ENCODE measurements at places on chromosomes 3 and 15.

GRCh38 chr15:81358248-81358647 lies 15.8 kb downstream of the TMC3 start:
- no peak for DNase-seq

- no peak for DNase-seq
Observed at GRCh38 chr3:82824491-82824890, 1063.0 kb upstream of the GBE1 start.

- no peak for DNase-seq
Observed at GRCh38 chr15:68054628-68055223, 611 bp downstream of the PIAS1 start.

GRCh38 chr15:36707884-36708435 lies 128.5 kb downstream of the CDIN1 start:
- no peak for DNase-seq

GRCh38 chr15:62067448-62068044 lies 769 bp downstream of the C2CD4A start:
- DNase-seq = no peak

- DNase-seq = no peak
Observed at GRCh38 chr3:159378396-159379194, 576.7 kb downstream of the MFSD1 start.

DNA sequence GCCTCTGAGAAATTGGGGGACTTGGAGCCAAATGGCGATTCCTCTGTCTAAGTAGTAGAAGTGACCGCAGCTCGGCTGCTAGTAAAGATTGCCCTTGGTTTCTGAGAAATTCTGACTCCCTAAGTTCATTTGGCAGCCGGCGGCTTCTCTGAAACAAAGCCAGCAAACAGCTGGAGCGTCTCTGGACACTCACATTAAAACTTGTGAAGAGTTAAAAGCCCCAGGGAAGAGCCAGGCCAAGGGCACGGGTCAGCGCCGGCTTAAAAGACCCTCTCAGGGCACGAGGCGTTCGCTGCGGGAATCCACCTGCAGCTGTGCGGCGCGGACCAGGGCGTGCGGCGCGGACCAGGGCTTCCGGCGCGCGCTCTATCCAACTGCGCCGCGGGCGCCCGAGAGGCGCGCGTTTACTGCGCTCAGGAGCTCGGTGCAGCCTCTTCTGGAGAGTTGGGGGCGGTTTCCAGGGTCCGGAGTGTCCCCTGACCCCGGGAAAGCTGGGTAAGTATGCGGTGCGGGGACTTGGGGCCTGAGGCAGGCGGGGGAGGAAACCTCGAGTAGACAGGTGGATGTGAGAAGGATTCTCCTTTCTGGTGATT lies at the start of gene COL6A5:
Gene COL6A5 (plus strand): TSS at position 186 of the 593 bp plus-strand sequence. CDS start 27,967 bp downstream, outside the sequence.
- DNase-seq = peak; percentile 28

- DNase-seq = peak; percentile 94
Observed at GRCh38 chr15:93102211-93102610, 13.2 kb upstream of the RGMA start.

DNA sequence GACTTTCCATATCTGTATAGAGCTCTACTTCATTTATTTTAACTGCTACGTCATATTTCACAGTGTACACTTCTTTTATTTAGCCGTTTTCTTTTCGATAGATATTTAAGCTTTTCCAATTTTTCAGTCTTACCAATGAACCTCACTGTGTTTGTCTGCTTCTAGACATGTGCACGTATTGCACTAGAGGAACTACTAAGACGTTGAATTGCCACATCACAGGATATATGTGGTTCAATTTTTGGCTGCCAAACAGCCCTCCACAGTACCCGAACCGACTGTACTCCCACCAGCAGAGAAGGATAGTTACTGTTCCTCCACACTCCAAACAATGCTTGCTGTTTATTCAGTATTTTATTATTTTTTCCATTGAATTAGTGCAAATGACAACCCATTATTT lies 2.0 kb downstream of the NR1I2 start:
- DNase-seq = no peak

- peak; percentile 76 for DNase-seq
Observed at GRCh38 chr3:186090901-186091300, 18.0 kb downstream of the ETV5 start.

DNA sequence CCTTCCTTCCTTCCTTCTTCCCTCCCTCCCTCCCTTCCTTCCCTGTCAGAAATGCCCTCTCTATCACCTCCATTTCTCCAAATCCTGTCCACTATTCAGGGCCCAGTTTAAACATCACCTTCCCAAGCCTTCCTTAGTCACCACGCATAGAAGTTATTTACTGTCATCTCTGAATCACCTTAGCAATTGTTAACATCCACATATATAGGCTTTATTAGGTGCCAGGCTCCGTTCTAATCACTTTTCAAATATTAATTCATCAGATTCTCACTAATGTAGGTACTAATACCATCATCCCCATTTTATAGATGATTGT lies 1.1 kb upstream of the MAGEF1 start:
- DNase-seq = no peak

- DNase-seq = no peak
Observed at GRCh38 chr3:53258600-53259426, 3.0 kb upstream of the TKT start.

DNA sequence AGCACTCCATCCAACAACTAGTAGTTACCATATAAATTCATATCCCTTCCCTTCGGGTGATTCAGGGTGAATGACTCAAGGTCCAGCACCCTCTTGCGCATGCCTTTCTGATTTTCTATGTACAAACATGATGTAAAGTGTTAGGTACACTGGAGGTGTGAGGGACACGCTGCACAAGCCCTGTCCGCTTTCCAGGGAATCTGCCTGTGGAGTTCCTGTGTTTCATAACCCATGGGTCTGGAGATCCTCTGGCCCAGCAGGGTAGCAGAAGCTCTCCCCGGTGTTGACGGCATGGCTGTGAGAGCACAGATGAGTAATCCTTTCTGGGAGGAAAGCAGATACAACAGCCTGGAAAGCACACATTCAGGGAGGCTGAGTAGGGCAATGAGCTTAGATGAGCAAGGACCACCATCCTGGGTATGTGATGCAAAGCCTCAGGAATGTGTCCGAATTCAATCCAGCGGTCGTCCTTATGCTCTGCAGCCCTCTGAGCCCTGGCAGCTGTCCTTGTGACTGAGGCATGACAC lies 142.9 kb upstream of the TP63 start:
- DNase-seq = peak; percentile 89

DNA sequence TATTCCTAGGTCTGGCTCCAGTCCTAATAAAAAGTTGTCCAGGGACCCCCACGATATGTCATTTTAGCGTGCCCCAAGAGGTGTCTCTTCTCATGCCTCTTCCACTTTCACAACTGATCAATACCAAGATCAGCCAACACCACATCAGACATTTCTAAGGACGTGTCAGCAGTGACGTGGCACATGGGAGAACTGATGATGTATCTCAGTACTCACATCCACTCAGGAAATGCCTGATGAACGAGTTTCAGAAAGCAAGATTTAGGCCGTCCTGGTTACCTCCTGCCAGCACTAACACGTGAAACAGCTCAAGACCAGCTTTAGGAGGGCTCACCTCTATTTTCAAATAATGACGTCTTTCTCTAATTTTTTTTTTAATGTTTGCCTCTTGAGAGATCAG lies 19.6 kb downstream of the VGLL4 start:
- no peak for DNase-seq

DNA sequence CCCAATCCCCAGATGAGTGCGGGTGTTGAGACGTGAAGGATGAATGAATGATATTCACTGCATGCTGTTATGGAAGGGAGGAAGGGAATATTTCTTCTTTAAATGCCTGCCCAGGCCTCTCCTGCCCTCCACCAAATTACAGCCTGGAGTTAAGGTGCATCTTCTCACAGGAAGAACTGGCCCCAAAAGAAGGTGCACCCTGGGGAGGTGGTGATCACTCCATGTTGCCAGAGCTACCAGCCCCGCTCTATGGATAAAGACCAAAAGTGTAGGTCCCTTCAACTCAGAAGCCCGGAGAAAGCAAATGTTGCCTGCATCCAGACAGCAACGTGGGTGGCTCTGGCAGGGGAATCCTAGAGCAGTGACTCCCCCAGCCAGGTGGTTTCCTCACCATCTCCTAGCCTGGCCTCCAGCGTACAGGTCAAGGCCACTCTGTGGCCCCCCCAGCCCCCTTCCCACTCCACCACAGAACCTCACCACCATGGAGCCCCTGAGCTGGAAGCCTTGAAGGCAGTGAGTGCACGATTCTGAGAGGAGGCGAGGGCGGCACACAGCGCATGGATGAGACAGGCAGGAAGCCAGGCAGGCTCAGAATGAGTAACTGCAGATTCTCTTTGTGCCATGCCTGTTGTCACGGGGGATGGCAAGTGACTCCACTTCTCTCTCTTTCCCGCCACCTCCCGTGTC lies 3.5 kb upstream of the VIPR1 start:
- DNase-seq = no peak

DNA sequence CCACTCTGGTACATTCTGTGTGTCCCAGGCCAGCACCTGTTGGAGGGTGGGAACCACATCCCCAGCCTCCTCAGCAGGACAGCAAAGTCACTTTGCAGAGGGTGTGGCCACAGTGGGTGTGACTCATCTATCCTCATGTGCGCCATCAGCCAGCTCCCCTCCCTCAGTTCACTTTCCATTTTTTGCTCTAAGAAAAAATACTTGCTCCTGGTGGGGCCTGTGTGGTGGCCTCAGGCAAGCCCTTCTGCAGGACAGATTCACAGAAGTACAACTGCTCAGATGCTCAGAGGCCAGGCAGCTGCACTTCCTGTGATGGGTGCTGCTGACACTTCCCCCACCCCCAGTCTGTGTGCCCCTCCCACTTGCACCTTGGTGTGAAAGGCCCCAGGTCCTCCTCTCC lies 78.3 kb upstream of the ALDH1L1 start:
- DNase-seq = peak; percentile 34

DNA sequence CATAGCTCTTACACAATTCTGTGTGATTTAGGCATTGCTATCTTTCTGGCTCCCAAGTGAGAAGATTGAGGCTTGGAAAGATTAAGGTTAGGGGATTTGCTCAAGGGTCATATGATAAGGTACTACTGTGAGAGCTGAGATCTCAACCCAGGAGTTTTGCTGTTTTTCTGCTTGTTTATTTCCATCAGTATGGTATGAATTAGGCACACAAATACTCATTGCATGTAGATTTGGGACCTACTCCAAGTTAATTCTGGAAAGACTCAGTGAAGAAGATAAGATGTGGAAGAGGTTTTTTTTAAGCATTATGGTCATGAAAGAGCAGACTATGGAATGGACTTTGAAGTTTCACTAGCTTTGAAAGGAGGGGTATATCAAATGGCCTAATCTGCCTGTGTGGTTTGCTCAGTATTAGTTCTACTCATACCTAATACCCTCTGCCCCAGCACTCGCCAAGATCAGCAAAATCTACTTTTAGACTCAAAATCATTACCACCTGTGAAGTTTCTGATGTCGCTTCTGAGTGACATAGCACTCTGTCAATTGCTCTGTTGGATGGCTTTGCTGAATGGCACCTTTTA lies 12.5 kb downstream of the MBNL1 start:
- DNase-seq = no peak

GRCh38 chr3:193605876-193606275 lies 12.9 kb downstream of the OPA1 start:
- DNase-seq = peak; percentile 69

DNA sequence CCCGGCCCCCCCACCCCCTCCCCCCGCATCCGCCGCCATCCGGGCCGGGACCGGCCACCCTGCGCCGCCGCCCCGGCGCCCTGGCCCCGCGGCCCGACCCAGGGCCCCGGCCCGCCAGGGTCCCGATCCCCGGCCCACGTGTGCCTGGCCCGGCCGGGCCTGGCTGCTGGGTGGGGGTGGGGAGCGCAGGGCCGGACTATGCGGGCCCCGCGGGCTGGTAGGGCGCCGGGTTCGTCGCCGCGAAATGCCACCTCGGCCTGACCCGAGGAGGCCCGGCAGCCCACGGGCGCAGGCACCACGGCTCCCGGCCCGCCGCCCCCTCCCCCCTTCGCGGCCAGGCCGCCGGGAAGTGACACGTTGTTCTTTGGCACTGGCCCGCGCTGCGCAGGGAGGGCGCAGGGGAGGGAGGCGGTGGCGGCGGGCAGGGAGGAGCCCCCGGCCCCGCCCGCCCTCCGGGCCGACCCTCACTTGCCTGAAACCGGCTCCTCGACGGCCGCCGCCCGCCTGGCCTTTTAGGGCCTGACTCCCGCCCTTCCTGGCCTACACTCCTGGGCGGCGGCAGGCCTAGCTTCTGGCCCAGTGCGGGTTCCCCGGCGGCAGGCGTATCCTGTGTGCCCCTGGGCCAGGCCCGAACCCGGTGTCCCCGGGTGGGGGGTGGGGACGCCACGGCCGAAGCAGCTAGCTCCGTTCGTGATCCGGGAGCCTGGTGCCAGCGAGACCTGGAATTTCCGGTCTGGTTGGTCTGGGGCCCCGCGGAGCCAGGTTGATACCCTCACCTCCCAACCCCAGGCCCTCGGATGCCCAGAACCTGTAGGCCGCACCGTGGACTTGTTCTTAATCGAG lies 515 bp downstream of the EIF4G1 start:
- peak; percentile 84 for DNase-seq

DNA sequence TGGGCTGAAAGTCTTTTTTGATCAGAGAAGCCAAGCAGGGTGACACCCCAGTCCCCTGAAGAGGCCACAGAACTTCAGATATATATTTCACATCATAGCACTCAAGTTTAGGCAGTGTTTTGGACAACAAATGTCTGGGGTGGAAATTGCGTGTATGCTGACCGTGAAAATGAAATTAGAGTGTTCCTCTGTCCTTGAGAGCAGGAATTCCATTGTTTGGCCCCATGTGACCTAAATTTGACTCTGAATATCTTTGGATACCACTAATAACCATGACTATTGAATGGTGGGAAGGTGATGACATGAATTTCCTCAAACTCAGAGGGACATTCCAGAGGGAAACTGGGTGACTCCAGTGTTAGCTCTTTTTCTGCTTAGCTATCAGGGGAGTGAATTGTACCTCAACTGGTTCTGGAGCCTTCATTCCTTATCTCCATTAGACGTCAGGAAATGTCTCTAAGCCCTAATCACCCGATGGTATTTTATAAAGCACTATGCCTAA lies 263.5 kb upstream of the RASGRP1 start:
- DNase-seq = no peak

DNA sequence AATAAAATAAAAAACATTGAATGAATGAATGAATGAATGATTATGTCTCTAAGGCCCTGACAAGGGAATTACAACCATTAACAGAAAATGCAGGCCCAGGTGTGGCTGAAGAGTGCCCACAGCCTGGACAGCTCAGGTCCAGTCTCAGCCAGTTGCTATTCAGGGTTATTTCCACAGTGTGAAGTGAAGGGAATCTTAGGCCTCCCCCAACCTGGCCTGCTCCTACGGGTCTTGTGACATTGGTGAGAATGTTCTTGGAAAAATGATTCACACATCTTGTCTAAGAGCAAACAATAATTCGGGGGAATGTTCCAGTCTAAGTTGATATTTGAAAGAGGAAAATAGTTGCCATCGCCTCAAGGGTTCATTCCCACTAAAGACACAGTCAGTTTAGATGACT lies 37.0 kb downstream of the MINDY4B start:
- DNase-seq = peak; percentile 10

- DNase-seq = no peak
Observed at GRCh38 chr15:65579762-65580161, 31.2 kb downstream of the INTS14 start.

DNA sequence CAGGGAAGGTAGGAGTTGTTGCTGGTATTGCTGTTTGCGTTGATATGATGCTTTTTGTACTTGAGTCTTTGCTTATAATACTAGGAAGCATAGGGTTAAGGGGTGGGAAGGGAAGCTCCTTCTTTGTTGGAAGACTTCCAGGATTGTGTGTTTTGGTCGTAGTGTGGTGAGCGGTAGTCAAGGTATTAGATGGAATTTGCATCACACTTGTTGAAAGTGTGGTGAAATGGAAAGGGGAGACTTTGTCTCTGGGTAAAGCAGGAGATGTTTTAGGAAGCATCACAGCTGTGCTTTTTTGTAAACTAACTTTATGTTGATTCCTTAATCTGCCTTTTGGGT lies 14.9 kb downstream of the IGSF10 start:
- DNase-seq = no peak

- DNase-seq = no peak
Observed at GRCh38 chr15:80697075-80697685, 2.1 kb downstream of the ABHD17C start.
